ENCODE measurements at places on chromosomes 1 and 21. TPM values are rescaled to one million over a fixed set of nuclear protein-coding genes. Genes with fewer than 3 reads are reported as not detected.

GRCh38 chr1:104018922-104019674, 269.4 kb downstream of the AMY1C start:
- H3K27ac ChIP-seq, result no peak overlapping the region
- H3K4me3 ChIP-seq, result no peak overlapping the region
- H3K4me1 ChIP-seq, result no peaks in the 10 kb centered on the region
- peaks cover 8% of the 10 kb centered on the region for H3K27me3 ChIP-seq

DNA sequence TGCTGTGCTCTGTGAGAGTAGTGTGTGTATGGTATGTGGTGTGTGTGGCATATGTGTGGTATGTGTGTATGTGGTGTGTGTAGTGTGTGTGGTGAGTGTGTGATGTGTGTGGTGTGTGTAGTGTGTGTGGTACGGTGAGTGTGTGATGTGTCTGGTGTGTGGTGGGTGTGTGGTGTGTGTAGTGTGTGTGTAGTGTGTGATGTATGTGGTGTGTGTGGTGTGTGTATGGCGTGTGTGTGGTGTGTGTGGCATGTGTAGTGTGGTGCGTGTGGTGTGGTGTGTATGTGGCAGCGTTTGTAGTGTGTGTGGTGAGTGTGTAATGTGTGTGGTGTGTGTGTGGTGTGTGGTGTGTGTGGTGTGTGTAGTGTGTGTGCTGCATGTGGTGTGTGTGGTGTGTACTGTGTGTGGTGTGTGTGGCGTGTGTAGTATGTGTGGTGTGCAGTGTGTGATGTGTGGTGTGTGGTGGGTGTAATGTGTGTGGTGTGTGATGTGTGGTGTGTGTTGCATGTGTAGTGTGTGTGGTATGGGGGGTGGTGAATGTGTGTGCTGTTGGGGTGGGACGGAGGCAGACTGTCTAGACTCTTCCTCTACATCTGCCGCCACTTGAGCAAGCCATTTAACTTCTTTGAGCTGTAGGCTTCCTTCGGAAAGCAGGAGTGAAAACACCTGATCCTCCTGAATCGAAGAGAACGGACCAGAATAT, 33.5 kb downstream of the GPA33 start:
- H3K36me3 ChIP-seq, result no peaks in the 10 kb centered on the region
- no peak overlapping the region for H3K27ac ChIP-seq
- H3K27me3 ChIP-seq, result peaks cover 6% of the 10 kb centered on the region
- H3K4me1 ChIP-seq, result peaks cover 8% of the 10 kb centered on the region

- no peaks in the 10 kb centered on the region for H3K36me3 ChIP-seq
- H3K27me3 ChIP-seq, result peaks cover 27% of the 10 kb centered on the region
- H3K4me3 ChIP-seq, result peak overlapping the region; percentile 93
- no peak overlapping the region for H3K27ac ChIP-seq
- DNase-seq, result no peak
Observed at GRCh38 chr1:97918961-97919360, 1.9 kb downstream of the DPYD start.

GRCh38 chr1:6578624-6579373, 995 bp upstream of the ZBTB48 start:
- H3K27me3 ChIP-seq, result no peaks in the 10 kb centered on the region
- H3K4me1 ChIP-seq, result peaks cover 30% of the 10 kb centered on the region
- no peaks in the 10 kb centered on the region for H3K36me3 ChIP-seq
- H3K4me3 ChIP-seq, result peak overlapping the region; percentile 97

Gene CCDC24
- total RNA-seq, result 4.9 TPM

Gene CDC42BPA
- 38.0 TPM for total RNA-seq
